Activated CD8-positive, alpha-beta T cell treated with anti-CD3 and anti-CD28 coated beads, Interleukin-2, amount 10 ng/mL, durations not matched to agents 7 days and 5 days (primary cell): ENCODE measurements at places on chromosomes 12 and 14.

- DNase-seq, result no peak
Measured at GRCh38 chr12:55132816-55133215, 6.6 kb downstream of the OR9K2 start.

GRCh38 chr12:2503762-2504161, 291.0 kb upstream of the FKBP4 start:
- no peak for DNase-seq

DNA sequence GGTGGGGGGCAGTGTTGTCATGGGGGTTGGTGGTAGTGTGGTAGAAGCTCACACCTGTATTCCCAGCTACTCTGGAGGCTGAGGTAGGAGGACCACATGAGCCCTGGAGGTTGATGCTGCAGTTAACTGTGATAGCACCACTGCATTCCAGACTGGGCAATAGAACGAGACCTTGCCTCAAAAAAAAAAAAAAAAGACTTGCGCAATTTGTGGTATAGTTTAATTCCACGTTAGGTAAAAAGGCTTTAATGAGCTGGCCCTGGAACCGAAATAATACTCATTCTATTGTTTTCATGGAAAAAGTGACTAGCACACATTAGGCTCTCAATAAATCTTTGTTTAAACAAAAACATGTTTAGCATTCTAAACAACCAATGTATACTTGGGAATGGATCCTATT, 25.4 kb upstream of the NAP1L1 start:
- DNase-seq, result no peak

DNA sequence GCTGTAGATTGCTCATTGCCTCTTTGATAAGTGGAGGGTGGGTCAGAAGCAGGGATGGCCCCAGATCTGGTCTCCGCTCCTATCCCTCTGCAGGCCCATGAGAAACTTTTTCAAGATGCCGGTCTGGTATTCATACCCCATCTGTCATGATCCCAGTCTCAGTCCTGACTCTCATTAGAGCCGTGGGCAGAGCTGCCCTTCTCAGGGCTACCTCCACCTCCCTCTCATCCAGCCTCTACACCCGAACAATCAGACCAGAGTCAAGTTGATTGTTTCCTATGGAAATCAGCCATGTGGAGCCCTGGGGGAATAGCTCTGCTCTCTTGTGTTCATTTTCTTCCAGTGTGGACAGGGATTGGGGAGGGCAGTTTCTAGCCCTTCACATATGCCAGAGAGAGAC, 45.8 kb downstream of the NEUROD4 start:
- DNase-seq, result no peak

DNA sequence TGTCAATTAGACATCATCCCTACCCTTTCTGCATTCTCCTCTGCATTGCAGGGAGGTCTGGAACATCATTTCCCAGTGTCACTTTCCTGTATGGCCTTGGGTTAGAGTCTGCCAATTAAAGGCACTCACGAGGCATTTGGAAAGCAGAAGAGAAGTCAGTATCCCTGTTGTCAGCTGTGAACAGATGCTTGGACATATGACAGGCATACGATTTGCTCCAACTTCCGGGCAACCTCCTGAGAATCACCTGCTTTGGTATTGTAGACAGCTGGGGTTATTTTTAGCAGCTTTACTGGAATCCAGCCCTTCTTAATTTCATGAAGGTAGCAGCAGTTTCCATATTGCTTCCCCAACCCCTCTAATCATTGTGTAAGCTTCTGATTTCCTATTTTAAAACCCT, 88.7 kb upstream of the DHRS4 start:
- DNase-seq, result no peak

GRCh38 chr12:80239867-80240266, 140.5 kb downstream of the OTOGL start:
- no peak for DNase-seq

DNA sequence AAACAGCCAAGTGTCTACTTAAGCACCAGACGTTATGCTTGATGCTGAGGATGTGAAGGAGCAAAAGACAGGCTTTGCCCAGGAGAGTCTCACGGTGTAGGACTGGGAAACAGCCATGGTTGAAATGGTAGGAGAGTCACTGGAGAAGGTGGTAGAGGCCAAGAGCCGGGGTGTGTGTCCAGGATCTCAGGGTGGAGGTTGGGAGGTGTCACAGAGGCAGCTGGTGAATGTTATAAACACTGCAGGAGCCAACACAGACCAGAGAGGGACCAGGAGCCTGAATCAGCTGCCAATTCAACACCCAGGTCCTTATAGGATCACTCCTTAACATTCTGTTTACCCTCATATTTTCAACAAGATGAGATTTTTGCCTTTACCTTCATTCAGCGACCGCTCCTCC, 7.5 kb downstream of the NID2 start:
- no peak for DNase-seq

DNA sequence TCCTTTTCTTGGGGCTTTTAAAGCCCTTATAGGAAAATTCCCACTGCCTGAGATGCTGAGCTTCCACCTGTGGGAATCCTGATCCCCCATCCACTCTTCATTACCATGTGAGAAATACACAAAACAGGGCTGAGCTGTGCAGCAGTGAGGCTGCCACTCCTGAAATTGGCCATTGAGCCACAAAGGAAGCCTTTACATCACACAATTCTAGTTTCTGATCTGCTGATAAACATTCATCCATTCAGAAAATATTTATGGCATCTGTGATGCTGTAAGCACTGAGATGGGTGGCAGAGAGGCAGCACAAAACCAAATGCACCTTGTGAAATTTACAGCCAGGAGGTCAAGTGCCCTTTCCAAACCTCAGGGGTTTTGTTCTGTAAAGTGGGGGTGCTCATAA, 26.2 kb upstream of the CMKLR1 start:
- no peak for DNase-seq

DNA sequence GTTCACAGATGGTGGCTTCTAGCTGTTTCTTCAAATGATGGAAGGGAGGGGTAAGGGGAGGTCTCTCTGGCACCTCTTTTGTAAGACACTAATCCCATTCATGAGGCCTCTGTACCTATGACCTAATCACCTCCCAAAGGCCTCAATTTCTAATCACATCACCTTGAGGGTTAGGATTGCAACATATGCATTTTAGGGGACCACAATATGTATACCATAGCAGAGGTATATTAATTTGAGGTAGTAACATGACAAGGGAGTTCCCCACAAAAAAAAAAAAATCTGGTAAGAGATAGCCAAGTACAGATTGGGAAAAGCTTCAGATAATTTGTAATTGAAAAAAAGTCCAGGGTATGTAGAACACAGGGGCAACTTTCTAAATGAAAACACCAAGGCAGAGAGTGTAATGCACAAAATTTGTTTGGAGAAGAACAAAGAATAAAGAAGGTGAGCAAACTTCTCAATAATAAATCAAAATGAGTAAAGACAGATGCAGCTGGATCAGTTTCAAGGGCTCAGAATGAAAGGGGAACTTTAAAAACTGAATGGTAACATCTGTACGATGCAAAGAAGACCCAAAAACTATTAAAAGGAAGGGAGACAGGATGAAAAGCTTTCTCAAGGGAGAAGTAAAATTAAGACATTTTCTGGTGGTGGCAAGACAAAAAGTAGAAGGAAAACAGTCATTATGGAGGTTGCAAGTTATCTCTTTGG, 125.5 kb upstream of the DCN start:
- DNase-seq, result no peak

- no peak for DNase-seq
Measured at GRCh38 chr14:105439710-105440553, 20.3 kb downstream of the MTA1 start.

GRCh38 chr12:10389904-10390303, at the start of gene KLRK1:
Gene KLRK1, minus strand, starts transcription at chr12:10390041. Its CDS starts 1,231 bp downstream, at chr12:10388810.
- DNase-seq, result no peak

- DNase-seq, result no peak
Measured at GRCh38 chr14:102504328-102504999, 5.1 kb downstream of the ANKRD9 start.

DNA sequence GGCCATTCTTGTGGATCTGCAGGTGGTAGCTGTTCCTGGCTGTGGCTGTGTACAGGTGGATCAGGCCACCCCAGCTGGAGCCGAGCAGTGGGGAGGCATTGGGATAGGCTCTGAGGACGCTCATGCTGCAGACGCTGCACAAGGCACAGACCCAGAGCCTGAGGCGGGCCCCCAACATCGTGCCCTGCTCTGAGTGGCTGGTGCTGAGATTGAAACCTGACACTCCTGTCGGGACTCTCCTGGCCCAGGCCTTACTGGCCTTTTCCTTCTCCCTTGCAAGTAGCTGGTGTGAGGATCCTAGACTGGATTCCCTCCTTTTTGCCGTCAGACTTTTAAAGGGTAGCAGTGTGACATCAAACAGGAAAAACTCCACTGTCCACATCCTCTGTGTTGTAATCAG, at the start of gene FGF23:
Gene FGF23 (minus strand): TSS at position 308 of the 400 bp plus-strand sequence. CDS start 130 bp downstream, at position 178.
- DNase-seq, result no peak

GRCh38 chr12:115232455-115233156, 548.6 kb upstream of the TBX3 start:
- no peak for DNase-seq
